ENCODE measurements at places on chromosomes 13 and 19. TPM values are rescaled to one million over a fixed set of nuclear protein-coding genes. Genes with fewer than 3 reads are reported as not detected.
A peak's percentile ranks its signal among the peaks of the same experiment; 100 is the strongest.

DNA sequence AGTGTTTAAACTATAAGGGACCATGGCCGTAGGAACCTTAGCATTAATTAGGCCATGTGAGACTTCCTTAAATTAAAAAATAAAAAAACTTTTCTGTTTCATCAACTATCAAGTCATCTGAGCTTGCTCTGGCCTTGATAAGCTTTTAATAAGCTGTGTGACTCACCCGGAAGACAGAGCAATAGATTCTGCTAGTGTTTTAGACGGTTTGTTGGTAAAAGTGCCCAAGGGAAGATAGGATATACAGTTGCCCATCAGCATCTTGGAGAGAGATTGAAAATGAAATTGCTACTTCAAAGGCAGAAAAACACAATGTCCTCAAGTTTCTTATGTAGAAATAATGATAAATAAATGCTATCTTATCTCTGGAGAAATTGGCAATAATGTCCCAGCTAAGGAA is 31.2 kb upstream of the RCBTB2 start:
- peaks cover 49% of the 10 kb centered on the region for H3K27me3 ChIP-seq
- DNase-seq, result no peak
- peaks cover 54% of the 10 kb centered on the region for H3K4me1 ChIP-seq
- H3K27ac ChIP-seq, result no peak overlapping the region

Gene WASF3
- total RNA-seq, result not detected

GRCh38 chr19:29479941-29480340 is 45.9 kb upstream of the VSTM2B start:
- DNase-seq, result peak; percentile 6
- H3K27ac ChIP-seq, result no peak overlapping the region
- H3K4me1 ChIP-seq, result no peaks in the 10 kb centered on the region
- H3K4me3 ChIP-seq, result no peak overlapping the region

DNA sequence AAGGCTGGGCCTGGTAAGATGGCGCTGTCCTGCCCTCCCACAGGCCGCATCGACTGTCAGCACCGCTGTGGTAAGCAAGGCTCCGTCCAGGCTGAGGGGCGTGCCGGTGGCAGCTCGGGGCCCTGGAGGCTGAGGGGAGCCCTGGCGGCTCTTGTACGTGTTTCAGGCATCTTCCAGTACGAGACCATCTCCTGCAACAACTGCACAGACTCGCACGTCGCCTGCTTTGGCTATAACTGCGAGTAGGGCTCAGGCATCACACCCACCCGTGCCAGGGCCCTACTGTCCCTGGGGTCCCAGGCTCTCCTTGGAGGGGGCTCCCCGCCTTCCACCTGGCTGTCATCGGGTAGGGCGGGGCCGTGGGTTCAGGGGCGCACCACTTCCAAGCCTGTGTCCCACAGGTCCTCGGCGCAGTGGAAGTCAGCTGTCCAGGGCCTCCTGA is 1.2 kb downstream of the IZUMO4 start:
- H3K36me3 ChIP-seq, result peaks cover 40% of the 10 kb centered on the region
- no peak overlapping the region for H3K27ac ChIP-seq
- H3K4me1 ChIP-seq, result peaks cover 22% of the 10 kb centered on the region
- no peak for DNase-seq
- H3K27me3 ChIP-seq, result no peaks in the 10 kb centered on the region

DNA sequence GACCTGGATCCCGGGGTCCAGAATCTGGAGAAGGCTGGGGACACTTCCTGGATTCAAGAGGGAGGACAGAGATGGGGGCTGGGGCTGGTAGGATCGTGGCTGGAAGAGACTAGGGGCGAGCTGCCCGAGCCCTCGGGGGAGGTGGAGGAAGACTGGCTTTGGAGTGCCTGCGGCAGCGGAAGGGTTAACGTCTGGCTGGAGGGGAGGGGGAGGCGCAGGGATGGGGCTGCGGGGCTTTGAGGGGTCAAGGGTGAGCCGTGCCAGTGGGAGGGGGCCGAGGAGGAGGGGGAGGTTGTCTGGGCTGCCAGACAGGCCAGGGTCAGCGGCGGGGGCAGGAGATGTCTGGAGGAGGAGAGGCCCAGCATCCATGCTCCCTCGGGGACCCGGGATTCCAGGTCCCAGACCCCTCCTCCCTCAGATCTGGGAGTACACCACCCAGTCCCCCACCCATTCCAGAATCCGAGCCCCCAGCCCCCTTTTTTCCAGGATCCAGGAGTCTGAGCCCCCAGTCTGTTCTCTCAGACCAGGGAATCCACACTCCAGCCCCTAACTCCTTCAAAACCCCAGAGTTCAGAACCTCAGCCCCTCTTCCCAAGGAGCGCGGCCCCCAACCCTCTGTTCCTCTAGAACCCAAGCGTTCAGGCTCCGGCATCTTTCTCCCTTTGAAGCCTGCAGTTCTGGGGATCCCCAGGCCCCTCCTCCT is 3.2 kb upstream of the SPACA6 start:
- peaks cover 2% of the 10 kb centered on the region for H3K36me3 ChIP-seq

- no peak overlapping the region for H3K4me3 ChIP-seq
- H3K36me3 ChIP-seq, result no peaks in the 10 kb centered on the region
- peaks cover 23% of the 10 kb centered on the region for H3K27me3 ChIP-seq
- H3K27ac ChIP-seq, result no peak overlapping the region
- no peaks in the 10 kb centered on the region for H3K4me1 ChIP-seq
- no peak for DNase-seq
These were observed 1.6 kb downstream of the DCLK1 start for GRCh38 chr13:36129539-36129938.

DNA sequence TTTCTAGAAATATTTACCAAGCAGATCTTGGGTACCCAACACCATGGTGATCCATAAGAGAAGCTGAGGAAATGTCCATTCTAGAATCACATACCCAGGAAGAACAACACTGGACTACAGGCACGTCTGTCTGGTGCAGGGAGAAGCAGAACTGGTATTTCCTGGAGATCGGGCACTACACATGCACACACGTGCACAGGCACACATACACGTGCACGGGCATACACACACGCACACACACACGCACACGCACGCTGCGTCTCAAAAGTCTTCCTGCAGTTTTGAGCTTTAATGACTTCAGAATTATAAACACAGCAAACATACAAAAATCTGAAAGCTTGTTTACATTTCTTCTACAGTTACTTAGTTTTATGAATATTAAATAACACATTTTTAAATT is 189.8 kb downstream of the DCLK1 start:
- no peaks in the 10 kb centered on the region for H3K36me3 ChIP-seq
- H3K27me3 ChIP-seq, result no peaks in the 10 kb centered on the region
- H3K27ac ChIP-seq, result no peak overlapping the region
- H3K4me1 ChIP-seq, result no peaks in the 10 kb centered on the region

DNA sequence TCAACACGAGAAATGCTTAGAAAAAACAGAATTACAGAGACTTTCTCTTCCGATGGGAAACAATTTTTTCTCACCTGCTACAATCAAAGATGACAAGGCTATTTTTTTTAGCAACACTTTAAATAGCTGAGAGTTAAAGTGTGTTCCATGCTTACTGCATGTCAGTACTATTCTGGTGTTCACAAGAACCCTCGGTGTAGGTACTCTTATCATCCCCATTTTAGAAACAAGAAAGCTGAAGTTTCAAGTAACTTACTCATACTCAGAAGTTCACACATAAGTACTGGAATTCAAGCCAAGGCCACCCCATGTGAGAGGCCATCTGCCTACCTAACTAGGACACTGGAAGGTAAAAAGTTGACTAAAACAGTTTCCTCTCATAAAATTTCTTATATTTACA is 9.0 kb upstream of the TNFRSF19 start:
- H3K4me3 ChIP-seq, result no peak overlapping the region
- no peaks in the 10 kb centered on the region for H3K36me3 ChIP-seq
- no peaks in the 10 kb centered on the region for H3K4me1 ChIP-seq
- no peak for DNase-seq
- H3K27me3 ChIP-seq, result peaks cover 14% of the 10 kb centered on the region
- H3K27ac ChIP-seq, result no peak overlapping the region

All from activated CD4-positive, alpha-beta memory T cell treated with anti-CD3 and anti-CD28 coated beads, Interleukin-2, amount 10 ng/mL, durations not matched to agents 7 days and 5 days (primary cell).